ENCODE measurements at places on chromosomes 13 and 19.

DNA sequence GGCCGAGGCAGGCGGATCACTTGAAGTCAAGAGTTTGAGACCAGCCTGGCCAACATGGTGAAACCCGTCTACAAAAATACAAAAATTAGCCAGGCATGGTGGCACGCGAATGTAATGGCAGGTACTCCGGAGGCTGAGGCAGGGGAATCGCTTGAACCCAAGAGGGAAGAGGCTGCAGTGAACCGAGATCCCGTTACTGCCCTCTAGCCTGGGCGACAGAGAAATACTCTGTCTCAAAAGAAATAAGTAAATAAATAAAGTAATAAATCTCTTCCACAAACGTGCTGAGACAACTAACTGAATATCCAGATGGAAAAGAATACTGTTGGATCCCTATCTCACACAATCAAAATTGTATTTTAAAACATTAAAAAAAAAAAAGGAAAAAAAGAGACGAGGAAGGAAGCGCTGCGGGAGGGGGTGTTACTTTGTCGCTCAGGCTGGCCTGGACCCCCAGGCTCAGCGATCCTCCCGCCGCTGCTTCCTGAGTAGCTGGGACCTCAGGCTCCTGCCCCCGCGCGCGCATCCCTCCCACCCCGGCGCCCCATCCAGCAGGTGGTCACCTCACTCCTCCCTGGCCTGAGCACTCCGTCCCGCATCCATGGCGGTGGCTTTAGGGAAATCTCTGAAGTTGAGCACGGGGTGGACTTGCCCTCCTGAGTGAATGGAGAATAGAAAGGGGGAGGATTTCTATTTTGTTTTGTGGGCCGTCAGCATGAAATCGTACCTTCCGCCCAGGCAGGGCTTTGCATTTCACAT, 628 bp upstream of the ZNF813 start:
- H3K4me3 ChIP-seq: peak overlapping the region; percentile 79
- no peaks in the 10 kb centered on the region for H3K36me3 ChIP-seq
- no peak overlapping the region for H3K27ac ChIP-seq
- no peaks in the 10 kb centered on the region for H3K27me3 ChIP-seq
- H3K4me1 ChIP-seq: peaks cover 19% of the 10 kb centered on the region
- DNase-seq: no peak

GRCh38 chr13:41762796-41763195, 198.1 kb downstream of the VWA8 start:
- no peaks in the 10 kb centered on the region for H3K27me3 ChIP-seq
- no peaks in the 10 kb centered on the region for H3K4me1 ChIP-seq
- H3K36me3 ChIP-seq: peaks cover 3% of the 10 kb centered on the region
- DNase-seq: no peak

DNA sequence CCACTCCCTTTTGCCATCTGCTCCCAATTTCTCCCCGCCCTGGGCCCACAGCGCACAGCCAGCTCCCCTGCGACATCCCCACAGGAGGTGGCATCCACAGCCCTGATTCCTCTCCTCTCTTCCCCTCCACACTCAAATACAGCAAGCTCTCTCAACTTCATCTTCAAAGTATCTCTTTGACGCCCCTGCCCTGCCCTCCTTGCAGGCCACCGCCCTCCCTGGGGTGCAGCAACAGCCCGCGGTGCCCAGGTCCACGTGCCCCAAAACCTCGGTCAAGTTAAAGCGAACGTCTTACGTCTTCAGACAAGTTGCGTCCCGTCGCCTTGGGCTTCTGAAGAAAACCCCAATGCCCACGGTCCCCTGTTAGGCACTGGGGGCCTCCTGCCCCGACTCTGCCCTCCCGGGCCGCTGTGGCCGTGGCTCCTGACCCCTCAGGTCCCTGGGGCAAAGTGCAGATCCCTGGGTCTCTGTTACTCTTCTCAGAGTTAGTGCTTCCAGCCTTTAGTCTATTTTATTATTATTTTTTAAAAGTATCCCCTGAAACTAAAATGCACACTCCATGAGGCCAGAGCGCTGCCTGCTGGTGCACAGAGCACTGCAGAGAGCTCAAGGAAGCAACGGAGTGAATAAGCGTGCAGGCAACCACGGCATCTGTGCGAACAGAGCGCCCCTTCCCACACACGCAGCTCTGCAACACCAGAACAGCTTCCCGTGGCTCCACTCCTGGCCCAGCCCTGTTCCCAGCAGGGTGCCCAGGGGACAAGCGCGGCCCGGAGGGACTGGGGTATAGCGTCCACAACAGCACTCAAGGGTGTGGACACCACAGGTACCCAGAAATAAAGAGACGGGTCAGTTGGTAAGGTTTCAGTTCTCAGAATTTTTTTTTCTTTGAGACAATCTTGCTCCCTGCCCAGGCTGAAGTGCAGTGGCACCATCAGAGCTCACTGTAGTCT, 26.4 kb downstream of the IL17D start:
- no peak overlapping the region for H3K27ac ChIP-seq
- DNase-seq: no peak
- no peaks in the 10 kb centered on the region for H3K4me1 ChIP-seq
- no peak overlapping the region for H3K4me3 ChIP-seq

DNA sequence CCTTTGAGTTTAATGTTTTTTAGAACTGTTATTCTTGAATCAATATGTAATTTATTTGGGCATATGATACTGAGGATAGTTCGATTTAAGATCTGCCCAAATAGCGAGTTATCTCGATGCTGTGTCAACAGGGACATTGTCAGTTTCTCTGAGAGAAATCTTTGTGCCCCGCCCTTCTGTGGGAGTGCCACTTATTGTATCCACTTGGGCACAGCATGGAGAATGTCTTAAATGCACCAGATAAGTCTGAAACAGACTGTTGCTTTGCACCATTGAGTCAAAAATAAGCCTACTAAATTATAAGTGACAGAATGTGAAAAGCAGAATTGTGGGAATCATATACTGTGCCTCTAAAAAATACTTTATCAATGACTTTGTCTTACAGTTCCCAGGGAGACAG, 45.6 kb downstream of the RNASEH2B start:
- H3K36me3 ChIP-seq: peaks cover 33% of the 10 kb centered on the region
- DNase-seq: no peak
- H3K27me3 ChIP-seq: no peaks in the 10 kb centered on the region
- H3K4me1 ChIP-seq: peaks cover 30% of the 10 kb centered on the region
- H3K27ac ChIP-seq: no peak overlapping the region

DNA sequence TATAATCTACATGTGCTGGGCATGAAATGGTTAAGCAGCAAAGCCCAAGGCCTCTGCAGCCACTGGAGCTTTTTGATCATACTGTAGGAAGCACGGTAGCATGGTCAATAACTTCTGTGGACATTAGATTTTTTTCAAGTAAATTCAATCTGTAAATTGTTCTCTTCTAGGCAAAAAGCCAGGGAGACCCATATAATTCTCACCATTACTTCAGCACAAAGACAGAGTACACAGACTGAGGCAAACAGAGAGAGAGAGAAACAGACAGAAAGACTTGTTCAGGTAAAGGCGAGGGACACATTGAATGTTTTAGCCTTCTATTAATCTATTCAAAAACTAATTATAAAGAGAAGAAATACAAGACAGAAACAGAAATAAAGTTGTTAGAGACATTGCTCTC, 349.4 kb downstream of the RFC3 start:
- no peak overlapping the region for H3K4me3 ChIP-seq
- no peak overlapping the region for H3K27ac ChIP-seq
- H3K27me3 ChIP-seq: no peaks in the 10 kb centered on the region
- no peaks in the 10 kb centered on the region for H3K4me1 ChIP-seq

DNA sequence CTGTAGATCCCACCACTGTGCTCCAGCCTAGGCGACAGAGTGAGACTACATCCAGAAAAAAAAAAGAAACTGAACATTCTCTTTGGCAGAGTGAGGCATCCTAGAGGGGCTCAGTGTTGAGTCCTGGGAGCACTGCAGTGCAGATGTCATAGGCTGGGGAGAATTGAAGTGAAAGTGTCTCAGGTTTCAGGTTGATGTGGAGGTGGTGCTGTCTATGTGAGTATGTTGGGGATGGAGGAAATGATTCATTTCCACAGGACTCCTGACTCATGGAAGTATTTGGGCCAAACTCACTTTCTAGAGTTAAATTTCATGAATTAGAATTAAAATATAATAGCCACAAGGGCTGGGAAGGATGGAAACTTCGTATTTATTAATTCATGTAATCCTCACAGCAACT, 134.4 kb upstream of the TSC22D1 start:
- no peak for DNase-seq
- no peaks in the 10 kb centered on the region for H3K4me1 ChIP-seq
- H3K36me3 ChIP-seq: no peaks in the 10 kb centered on the region
- H3K4me3 ChIP-seq: no peak overlapping the region
- no peak overlapping the region for H3K27ac ChIP-seq

- DNase-seq: peak; percentile 76
- peak overlapping the region; percentile 90 for H3K27ac ChIP-seq
- peak overlapping the region; percentile 76 for H3K4me3 ChIP-seq
- H3K27me3 ChIP-seq: no peaks in the 10 kb centered on the region
- peaks cover 33% of the 10 kb centered on the region for H3K4me1 ChIP-seq
Observed at GRCh38 chr19:1942078-1942933, 1.3 kb downstream of the CSNK1G2 start.

DNA sequence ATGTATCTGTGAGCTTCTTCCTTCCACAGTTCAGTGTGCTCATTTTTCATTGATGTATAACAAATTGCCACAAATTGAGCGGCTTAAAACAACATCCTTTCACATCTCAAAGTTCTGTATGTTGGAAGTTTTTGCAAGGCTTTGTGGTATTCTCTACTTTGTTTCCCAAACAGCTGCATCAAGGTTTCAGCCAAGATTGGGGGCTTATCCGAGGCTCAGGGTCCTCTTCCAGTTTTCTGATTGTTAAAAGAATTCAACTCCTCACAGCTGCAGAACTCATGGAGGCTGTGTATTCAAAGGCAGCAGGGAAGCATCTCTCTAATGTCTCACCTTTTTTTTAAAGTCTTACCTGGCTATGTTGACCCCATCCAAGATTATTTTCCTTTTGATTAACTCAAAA, 1369.8 kb downstream of the PCDH9 start:
- H3K4me3 ChIP-seq: no peak overlapping the region
- H3K4me1 ChIP-seq: no peaks in the 10 kb centered on the region
- DNase-seq: no peak
- no peak overlapping the region for H3K27ac ChIP-seq
- no peaks in the 10 kb centered on the region for H3K27me3 ChIP-seq
- H3K36me3 ChIP-seq: no peaks in the 10 kb centered on the region

GRCh38 chr13:87821512-87821911, 150.3 kb downstream of the SLITRK5 start:
- no peaks in the 10 kb centered on the region for H3K36me3 ChIP-seq
- H3K4me1 ChIP-seq: no peaks in the 10 kb centered on the region
- H3K27ac ChIP-seq: no peak overlapping the region
- H3K4me3 ChIP-seq: no peak overlapping the region

GRCh38 chr13:44786756-44787155, 202.5 kb downstream of the NUFIP1 start:
- H3K27me3 ChIP-seq: no peaks in the 10 kb centered on the region
- H3K4me1 ChIP-seq: no peaks in the 10 kb centered on the region
- no peak overlapping the region for H3K4me3 ChIP-seq
- DNase-seq: no peak
- no peaks in the 10 kb centered on the region for H3K36me3 ChIP-seq

DNA sequence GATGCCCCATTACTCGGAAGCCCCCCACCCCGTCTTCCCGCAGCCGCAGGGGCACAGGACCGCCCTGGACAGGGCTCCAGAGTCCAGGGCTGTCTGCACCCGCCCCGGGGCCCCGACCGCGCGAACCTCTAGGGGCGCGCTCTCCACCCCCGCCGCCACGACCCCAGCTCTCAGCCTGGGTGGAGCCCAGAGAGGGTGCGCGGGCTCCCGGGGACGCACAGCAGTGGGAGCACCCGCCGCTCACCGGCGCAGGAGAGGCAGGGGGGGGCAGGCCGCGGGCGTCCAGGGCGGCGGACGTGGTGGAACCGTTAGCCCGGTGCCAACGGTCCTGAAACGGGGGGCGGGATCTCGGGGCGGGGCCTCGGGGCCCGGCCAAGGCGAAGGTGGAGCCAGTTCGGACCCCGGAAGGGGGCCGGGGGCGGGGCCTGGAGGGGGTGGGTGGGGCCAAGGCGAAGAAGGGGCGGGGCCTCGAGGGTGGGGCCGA, at the start of gene ATP8B3:
Gene ATP8B3, minus strand, starts transcription at position 335 of the 484 bp plus-strand sequence. CDS start 540 bp downstream, outside the sequence.
- H3K27me3 ChIP-seq: no peaks in the 10 kb centered on the region
- H3K27ac ChIP-seq: peak within 1 kb of the TSS; percentile 61
- peak within 1 kb of the TSS; percentile 59 for H3K4me3 ChIP-seq
- peaks cover 7% of the 10 kb centered on the region for H3K36me3 ChIP-seq
- DNase-seq: peak; percentile 76

- peak overlapping the region; percentile 60 for H3K4me3 ChIP-seq
- H3K27ac ChIP-seq: peak overlapping the region; percentile 10
- H3K36me3 ChIP-seq: no peaks in the 10 kb centered on the region
- DNase-seq: no peak
- no peaks in the 10 kb centered on the region for H3K27me3 ChIP-seq
Observed at GRCh38 chr13:40586886-40587565, 79.4 kb downstream of the FOXO1 start.

DNA sequence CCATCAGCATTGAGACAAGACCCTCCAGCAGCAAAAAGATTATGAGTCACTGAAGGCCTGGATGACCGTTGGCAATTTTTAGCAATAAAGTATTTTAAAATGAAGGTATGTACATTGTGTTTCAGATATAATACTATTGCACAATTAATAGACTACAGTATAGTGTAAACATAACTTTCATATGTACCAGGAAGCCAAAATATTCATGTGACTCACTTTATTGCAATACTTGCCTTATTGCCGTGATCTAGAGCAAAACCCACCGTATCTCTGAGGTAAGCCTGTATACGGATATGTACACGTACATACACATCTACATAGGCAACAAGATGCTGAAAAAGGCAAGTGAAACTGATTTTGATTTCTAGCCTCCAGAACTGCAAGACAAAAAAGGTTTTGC, 103.3 kb downstream of the EDNRB start:
- H3K36me3 ChIP-seq: no peaks in the 10 kb centered on the region
- no peak overlapping the region for H3K4me3 ChIP-seq
- H3K27ac ChIP-seq: no peak overlapping the region
- H3K27me3 ChIP-seq: no peaks in the 10 kb centered on the region
- no peaks in the 10 kb centered on the region for H3K4me1 ChIP-seq

DNA sequence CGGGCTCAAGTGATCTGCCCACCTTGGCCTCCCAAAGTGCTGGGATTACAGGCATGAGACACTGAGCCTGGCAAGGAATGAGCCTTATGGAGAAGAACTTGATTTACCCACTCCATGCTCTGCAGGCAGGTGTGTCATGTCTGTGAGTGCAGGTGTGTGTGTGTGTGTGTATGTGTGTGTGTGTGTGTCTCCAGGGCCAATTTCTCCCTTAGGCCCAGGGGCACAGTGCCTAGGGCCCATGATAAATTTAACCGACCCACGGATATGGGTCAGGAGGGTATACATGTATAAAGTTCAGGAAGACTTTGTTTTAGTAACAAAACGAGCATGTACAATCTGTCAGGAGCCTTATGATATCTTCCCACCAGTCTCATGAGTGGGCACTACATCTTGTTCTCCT, 4.6 kb upstream of the FOSB start:
- H3K27ac ChIP-seq: no peak overlapping the region
- H3K27me3 ChIP-seq: peaks cover 2% of the 10 kb centered on the region
- no peak for DNase-seq
- H3K4me3 ChIP-seq: no peak overlapping the region

Data from CD4-positive, CD25-positive, alpha-beta regulatory T cell (primary cell).